ENCODE measurements at places on chromosomes 5 and 9.

DNA sequence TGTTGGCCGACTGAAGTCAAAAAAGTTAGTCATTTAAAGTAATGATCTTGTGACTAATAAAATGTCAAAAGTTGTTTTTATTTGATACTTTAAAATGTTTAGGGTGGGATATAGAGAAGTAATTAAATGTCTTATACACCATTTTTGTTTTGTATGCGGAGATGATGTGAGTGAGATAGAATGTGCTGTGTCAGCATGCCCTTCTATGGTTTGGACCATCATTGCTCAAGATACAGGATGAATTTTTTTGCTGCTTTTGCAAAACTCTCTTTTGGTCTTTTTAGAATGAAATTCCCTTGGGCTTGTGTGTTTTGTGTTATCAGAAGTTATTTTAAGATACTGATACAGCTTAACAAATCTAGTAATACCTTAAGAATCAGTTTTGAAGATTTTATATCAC, 12.5 kb downstream of the SRFBP1 start:
- no peak for DNase-seq

- peak; percentile 67 for DNase-seq
These were observed 95.8 kb upstream of the DAP start for GRCh38 chr5:10856683-10857337.

GRCh38 chr5:37626266-37626665, 213.6 kb downstream of the GDNF start:
- DNase-seq: no peak

DNA sequence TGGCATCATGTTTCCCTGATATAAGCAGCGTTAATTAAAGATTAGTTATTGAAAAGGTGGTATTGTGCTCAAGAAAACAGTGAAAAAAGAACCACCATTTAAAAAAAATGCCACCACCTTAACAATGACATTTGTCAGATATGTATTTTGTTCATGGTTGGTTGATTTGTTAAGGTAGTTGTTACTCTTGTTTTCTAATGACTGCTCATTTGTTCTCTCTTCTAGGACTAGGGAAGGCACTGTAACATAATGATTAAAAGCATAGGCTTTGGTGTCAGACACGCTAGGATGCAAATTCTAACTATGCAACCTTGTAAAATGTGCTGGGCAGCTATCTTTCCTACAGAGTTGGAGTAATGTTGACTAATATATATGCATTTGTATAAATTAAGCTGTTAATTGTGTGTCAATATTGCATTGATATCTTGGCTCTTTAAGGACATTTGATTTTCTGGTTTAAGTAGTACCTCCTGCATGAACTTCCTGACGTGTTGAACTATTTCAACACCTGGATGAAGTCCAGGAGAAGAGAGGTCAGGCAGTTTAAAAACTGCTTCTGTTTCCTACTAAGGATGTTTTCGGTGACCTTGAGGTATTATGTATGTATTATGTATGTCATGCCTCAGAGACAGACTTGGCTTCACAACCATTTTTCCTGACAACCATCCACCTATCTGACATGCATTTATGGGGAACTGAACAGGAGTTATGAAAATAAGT, 77.8 kb downstream of the MUSK start:
- no peak for DNase-seq

- no peak for DNase-seq
These were observed 64.2 kb upstream of the PCSK5 start for GRCh38 chr9:75826314-75826713.

DNA sequence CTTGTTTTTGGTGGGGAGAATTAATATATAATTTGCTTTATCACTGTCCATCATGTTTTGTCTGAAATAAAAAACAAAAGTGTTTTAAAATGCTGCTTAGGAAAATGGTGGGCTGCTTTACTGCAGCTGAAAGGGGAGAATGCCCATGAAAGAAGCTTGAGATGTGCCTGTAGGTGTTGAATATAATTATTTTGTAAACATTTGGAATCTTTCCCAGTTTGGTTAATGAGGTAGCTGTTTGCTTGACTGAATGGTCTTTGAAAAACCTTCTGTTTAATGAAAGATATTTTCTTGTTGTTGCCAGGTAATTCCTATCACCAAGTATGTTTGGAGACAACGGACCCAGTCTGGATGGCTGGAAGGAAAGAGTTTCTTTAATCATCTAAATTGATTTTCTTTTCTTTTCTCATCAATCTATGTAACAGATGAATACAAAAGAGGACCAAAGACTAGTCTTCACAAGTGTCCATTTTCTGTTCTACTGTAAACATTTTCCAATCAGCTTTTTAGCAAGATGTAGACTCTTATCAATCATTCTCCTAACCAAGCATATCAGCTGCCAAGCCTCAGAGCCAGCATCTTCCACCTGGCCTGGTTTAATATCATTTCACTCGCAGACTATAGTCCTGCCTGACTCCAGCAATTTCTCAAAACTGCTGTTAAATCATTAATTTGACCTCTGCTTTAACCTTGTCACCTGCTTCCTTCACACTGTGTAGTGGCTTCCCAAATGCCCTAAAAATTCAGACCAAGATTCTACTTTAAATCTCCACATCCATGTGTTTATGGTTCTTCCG, 441.2 kb upstream of the CHD1 start:
- DNase-seq: no peak

- no peak for DNase-seq
These were observed 14.1 kb downstream of the SLC25A25 start for GRCh38 chr9:128082151-128082550.

GRCh38 chr5:29518176-29518575, 1675.3 kb upstream of the CDH6 start:
- no peak for DNase-seq

DNA sequence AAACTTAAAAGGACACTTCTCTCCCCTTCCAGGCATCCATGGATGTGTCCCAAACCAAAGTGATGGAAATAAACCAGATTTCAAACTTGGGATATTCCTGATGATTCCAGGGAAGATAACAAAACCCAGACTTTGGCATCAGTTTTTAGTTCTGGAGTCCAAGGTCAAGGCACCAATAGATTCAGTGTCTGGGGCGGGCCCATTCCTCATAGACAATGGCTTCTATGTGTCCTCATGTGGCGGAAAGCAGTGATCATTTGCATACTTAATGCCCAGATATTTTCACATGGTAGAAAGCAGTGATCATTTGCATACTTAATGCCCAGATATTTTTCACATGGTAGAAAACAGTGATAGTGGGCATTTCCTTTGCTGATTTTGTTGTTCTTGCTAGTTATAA, 151.4 kb upstream of the DAP start:
- no peak for DNase-seq

- no peak for DNase-seq
These were observed 194.7 kb downstream of the MED10 start for GRCh38 chr5:6183391-6184390.

DNA sequence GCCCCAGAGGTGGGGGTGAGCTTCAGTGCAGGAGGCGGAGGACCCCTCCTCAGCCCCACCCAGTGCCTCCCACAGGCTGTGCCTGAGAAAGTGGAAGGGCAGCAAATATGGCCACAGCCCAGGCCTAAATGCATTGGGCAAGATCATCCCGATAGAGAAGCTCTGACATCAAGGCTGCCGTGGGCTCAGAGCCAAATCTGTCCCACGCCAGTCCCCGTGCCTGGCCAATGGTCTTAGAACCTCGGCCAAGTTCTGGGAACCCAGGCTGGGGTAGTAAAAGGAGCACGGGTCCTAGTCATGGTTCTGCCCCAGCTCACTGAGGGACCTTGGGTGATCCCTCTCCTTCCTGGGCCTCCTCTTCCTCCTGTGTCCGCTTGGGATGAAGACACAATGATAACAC, 27.7 kb upstream of the TNIP1 start:
- DNase-seq: no peak

DNA sequence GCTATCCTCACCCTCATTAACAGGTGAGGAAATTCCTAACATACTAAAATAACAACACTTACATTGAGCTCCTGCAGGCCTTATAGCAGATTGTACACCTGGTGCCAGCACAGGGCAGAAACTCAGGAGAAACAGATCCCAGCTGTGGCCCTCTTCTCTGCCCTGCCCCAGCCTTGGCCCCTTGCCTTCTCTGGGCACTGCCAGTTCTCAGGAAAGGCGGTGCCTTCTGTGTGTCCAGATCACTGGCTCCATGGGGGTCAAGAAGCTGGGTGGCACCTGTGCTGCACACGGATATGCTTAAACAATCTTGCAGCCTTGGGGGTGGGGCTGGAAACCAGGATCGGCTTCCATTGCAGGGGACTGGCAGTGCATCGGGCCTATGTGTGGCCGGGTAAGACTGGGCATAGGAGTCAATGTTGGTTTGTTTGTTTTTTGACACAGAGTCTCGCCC, 19.3 kb downstream of the KYAT1 start:
- DNase-seq: no peak

- no peak for DNase-seq
These were observed 157.1 kb downstream of the OLFM1 start for GRCh38 chr9:135244271-135245221.

DNA sequence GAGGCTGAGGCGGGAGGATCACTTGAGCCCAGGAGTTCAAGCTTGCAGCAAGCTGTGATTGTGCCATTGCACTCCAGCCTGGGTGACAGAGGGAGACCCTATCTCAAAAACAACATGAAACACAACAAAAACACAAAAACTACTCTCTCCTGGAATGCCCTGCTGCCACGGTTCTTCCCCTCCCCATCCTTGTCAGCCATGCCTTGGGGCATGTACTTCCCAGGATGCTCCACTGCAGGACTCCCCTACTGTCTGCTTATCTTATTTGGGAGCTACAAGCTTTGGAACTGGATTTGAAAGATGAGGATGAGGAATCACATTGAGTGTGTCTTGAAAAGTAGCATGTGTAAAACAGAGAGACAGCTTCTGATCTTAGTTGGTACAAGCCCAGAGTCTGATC, 40.1 kb upstream of the KIAA1958 start:
- no peak for DNase-seq

GRCh38 chr9:128781187-128782070, 5.6 kb upstream of the TBC1D13 start:
- DNase-seq: no peak

DNA sequence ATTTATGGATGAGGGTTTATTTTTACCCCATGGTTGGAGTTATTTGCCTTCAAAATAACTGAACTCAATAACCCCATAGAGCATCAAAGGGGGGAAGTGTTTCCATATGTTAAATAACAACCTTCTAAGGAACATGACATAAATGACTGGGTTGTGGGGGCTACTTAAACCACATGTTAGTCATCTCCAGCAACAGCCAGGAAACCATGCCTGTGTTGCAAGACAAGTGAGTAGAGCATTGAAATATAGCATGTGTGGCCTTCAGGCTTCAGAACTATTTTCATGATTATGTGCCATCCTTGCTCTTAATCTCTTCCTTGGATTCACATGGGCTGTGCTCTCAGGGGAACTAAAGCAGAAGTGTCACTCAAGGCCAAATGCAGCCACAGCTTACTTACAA, 431.2 kb downstream of the AGTPBP1 start:
- no peak for DNase-seq

GRCh38 chr5:61653807-61654580, 321.9 kb downstream of the ZSWIM6 start:
- no peak for DNase-seq

- DNase-seq: no peak
These were observed 505 bp upstream of the ACER2 start for GRCh38 chr9:19408316-19408692.
